Pulmonary artery endothelial cell (primary cell): ENCODE measurements at places on chromosomes 3 and 15. TPM values are rescaled to one million over a fixed set of nuclear protein-coding genes. Genes with fewer than 3 reads are reported as not detected.

RPL22L1 gene
- total RNA-seq, result 74.4 and 119 TPM in 2 replicates

DNA sequence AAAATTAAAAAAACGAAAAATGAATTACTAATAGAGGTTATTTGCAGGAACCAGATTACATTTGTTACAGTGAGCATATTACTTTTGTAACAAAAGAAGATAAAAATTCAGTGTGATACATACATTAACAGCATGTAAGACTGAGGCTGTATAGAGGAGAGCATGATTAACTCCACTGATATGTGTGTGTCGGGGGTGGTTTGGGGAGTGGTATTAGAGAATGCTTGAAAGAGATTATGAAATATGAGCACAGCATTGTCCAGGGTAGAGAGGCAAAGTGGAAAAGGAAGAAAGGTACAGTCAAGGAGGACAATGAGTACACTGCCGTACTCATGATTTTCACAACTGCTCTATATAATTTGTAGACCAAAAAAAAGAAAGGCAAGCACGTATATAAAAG, 62.9 kb upstream of the LRRFIP2 start:
- no peak for DNase-seq

GRCh38 chr15:59364248-59364647, 8.4 kb downstream of the MYO1E start:
- no peak for DNase-seq

DNA sequence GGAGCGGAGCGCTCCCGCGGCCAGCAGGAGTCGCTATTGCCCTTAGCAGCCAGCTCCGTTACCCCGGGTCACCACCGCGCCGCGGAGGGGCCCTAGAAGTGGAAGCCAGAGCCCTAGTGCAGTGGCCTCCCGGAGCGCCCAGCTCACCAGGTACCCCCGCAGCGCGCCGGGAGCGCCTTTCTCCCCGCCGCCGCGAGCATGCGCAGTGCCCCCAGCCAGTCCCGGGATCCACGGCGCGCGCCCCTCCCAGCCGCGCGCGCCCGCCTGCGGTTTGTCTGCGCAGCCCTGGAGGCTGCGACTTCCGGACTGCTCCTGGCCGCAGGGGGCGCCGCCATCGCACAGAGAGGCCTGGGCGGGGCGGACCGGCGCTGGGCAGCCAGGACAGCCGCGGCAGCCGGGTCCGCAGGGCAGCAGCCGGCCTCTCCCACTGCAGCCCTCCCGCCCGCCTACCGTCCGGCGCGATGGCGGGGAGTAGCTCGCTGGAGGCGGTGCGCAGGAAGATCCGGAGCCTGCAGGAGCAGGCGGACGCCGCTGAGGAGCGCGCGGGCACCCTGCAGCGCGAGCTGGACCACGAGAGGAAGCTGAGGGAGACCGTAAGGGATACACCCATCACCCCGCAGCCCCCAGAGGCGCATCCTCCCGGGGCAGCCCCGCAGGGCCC, 5.7 kb downstream of the TPM1 start:
- DNase-seq, result peak; percentile 69

H1-8 gene
- total RNA-seq, result not detected in 2 replicates

GRCh38 chr15:61474796-61475195, 245.7 kb upstream of the RORA start:
- DNase-seq, result no peak

SLC2A2 gene
- total RNA-seq, result not detected in 2 replicates

DNA sequence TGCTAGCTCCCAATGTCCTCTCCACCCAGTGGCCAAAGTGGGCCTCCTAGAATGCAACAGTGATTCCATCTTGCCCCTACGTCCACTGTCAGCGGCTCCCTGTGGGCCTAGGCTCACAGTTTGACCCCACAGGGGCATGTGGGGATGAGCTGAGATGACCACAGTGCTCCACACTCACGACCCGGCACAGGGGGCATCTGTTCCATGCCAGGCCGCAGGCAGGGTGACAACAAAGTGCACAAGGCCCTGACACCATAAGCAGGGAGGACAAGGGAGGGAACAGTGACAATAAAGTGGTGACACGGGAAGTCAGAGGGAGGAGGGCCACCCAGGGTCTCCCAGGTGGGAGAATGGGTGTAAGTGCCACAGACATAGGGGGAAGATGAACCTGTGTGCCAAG, 5.1 kb upstream of the PLXNA1 start:
- no peak for DNase-seq

- DNase-seq, result peak; percentile 71
These were observed 2.8 kb downstream of the C15orf39 start for GRCh38 chr15:75204340-75205063.

DNA sequence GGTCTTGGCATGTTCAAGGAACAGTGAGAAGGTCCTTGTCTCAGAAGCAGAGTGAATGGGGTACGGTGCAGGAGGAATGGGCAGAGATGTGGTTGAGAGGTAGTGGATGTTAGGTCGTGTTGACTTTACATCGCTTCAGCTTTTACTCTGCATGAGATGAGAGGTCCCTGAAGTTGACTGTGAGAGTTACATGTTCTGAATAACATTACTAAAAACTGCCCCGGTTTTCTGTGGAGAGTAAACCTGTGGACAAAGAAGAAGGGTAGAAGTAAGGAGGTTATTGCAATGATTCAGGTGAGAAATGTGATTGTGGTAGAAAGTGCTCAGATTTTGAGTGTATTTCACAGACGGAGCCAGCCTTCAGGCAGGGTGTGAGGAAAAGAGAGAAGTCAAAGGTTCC, 105.6 kb downstream of the ARNT2 start:
- DNase-seq, result no peak

DNA sequence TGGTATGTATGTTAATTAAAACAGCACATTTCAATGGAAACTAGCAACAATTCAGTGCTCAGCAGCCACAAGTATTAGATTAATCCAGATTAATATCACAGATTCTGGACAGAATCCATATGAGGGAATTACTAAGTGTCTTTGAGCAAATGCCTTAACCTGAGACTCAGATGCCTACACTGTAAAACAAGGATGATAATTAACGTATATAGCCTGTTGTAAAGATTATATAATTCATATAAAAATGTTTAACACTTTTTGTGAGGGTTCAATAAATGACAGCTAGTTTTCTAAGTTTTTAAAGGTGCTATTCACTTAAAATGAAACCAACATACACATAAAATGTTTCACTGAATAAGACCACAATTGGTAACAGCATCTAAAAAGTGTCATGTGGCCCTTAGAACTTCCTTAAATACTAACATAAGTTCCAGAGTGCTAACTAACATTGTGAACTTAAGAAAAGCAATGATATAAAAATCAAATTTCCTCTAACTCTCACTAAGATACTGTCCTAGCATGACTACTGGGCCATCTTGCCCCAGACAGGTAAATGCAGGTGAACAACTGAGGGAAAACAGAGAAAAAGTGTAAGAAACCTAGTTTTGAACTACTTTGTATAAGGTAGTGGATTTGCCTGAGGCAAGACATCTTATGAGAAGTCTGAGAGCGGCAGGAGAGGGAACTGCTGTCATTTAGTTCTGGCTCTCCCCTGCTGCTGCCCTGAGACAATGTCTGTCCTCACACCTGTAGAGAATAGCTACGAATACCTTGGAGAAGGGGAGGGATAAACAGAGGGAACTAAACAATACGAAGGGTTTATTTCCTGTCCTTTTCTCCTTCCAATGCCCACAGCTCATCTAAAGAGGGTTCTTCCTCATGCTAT, 151.3 kb downstream of the ADAM10 start:
- no peak for DNase-seq

HES1 gene
- total RNA-seq, result 18.9 and 23.8 TPM in 2 replicates

GRCh38 chr3:160935413-160936095, 169.6 kb downstream of the B3GALNT1 start:
- no peak for DNase-seq

SST gene
- total RNA-seq, result not detected in 2 replicates

LRRC34 gene
- total RNA-seq, result 2.2 and 2.4 TPM in 2 replicates

COPG1 gene
- 247 and 274 TPM in 2 replicates for total RNA-seq

PPP1R14D gene
- not detected in 2 replicates for total RNA-seq

ZNF660 gene
- 0.59 and 2.4 TPM in 2 replicates for total RNA-seq

GRCh38 chr15:85125056-85125661, 143.5 kb downstream of the PDE8A start:
- no peak for DNase-seq

DNA sequence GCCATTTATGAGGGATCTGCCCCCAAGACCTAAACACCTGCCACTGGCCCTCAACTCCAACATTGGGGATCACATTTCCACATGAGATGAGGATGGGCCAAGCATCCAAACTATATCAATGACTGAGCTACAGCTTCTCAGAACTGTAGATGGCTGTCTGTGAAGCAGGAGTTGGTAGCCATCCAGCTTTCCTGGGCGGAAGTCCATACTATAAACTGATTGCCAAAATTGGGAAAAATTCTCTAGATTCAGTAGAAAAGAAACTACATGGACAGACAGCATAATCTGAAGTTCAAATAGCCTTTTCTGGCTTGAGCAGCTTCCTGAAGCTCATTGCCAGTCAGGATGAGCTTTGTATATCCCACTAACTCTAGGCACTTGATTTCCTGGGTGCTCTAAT, 214.7 kb upstream of the ZBTB20 start:
- no peak for DNase-seq
